ENCODE measurements at places on chromosomes 4 and X.

DNA sequence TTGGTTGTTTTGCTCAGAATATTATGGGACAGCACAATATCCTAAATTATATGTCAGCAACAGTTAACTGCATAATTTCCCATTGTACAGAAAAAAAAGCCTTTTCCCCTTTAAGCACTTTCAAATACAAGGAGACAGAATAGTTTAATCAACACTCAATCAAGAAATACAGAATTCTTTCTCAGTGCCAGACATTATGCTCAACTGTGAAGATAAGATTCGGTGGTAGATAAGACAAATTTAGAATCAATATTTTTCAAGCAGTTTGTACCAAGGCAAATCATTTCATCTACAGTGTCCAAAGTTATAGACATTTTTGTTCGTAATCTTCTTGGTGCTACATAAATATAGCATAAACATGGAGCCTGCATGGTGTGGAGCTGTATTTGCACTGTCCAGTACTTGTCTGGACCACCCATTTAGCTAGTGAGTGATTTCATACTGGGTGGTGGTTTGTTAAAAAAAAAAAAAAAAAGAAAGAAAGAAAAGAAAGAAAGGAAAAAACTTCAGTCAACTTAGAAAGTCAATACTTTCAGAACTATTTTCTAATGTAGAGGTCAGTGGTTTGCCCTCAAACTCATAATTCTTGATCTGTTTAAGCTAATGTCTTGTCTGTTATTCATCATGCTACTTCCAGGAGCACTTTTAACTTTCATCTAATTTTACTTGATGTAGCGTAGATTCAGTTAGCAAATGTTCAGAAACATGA is 522.9 kb downstream of the FAT4 start:
- no peak for DNase-seq

GRCh38 chr4:1604181-1604705 is 79.9 kb downstream of the FAM53A start:
- no peak for DNase-seq

- peak; percentile 89 for DNase-seq
Measured at GRCh38 chr4:142095886-142096605, 459.7 kb downstream of the IL15 start.

- DNase-seq, result no peak
Measured at GRCh38 chr4:113114884-113115283, 65.4 kb downstream of the ANK2 start.

GRCh38 chrX:77444075-77444474 is 3.1 kb upstream of the FGF16 start:
- DNase-seq, result no peak

- no peak for DNase-seq
Measured at GRCh38 chr4:76216524-76216923, 2.9 kb upstream of the SCARB2 start.
